H9 (cell line): ENCODE measurements at places on chromosomes 2 and 18. TPM values are rescaled to one million over a fixed set of nuclear protein-coding genes. Genes with fewer than 3 reads are reported as not detected.

GRCh38 chr2:60295636-60295962 is 257.9 kb downstream of the BCL11A start:
- peaks cover 4% of the 10 kb centered on the region; the same call in 1 of the 2 replicates for H3K4me1 ChIP-seq
- DNase-seq: peak; percentile 64
- peaks cover 4% of the 10 kb centered on the region; the same call in 1 of the 2 replicates for H3K36me3 ChIP-seq
- H3K4me3 ChIP-seq: no peak overlapping the region
- no peak overlapping the region for H3K27ac ChIP-seq

DNA sequence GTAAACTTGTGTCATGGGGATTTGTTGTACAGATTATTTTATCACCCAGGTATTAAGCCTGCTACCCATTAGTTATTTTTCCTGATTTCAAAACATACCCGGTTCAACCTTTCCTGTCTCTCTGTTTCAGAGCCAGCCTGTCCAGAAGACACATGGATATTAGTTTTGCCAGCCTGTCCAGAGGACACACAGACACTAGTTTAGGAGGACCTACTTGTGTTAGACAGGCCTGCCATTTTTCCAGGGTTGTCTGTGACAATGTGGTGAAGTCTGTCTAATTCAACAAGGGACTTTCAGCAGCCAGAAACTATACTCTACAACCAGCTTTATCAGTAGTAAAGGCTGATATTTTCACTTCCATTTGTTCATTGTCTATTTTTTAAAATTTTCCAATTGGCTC is 56.1 kb upstream of the DCC start:
- H3K36me3 ChIP-seq: peaks cover 2% of the 10 kb centered on the region; the same call in 1 of the 3 replicates
- no peak overlapping the region for H3K27ac ChIP-seq
- no peaks in the 10 kb centered on the region for H3K27me3 ChIP-seq
- peaks cover 4% of the 10 kb centered on the region; the same call in 1 of the 2 replicates for H3K4me1 ChIP-seq

- no peak overlapping the region for H3K4me3 ChIP-seq
- H3K36me3 ChIP-seq: no peaks in the 10 kb centered on the region
- no peaks in the 10 kb centered on the region for H3K27me3 ChIP-seq
- peaks cover 20% of the 10 kb centered on the region; the same call in 1 of the 2 replicates for H3K4me1 ChIP-seq
- no peak overlapping the region for H3K27ac ChIP-seq
Measured at GRCh38 chr2:120763508-120763907, 27.8 kb downstream of the GLI2 start.

INHA gene
- total RNA-seq: 0.24 and 0.31 TPM in 2 replicates

DNA sequence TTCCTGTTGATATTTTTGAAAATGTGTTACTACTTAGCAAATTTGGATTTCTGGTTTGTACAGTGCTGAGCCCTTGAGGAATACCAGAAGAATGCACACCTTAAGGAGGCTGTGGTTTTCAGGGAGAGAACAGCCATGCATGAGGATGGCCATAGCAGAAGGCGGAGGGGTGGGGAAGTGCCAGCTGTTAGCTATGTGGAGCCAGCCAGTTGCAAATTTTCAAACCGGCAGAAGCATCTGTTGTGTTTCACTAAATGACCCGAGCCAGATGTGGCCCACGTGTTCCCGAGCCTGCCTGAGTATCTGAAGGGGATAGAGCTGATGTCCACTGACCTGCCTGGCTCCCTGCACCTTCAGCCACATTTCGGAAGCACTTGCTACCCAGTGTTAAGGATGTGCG is 16.4 kb upstream of the RBM44 start:
- H3K4me3 ChIP-seq: no peak overlapping the region
- no peaks in the 10 kb centered on the region for H3K4me1 ChIP-seq
- H3K36me3 ChIP-seq: peaks cover 55% of the 10 kb centered on the region
- H3K27ac ChIP-seq: no peak overlapping the region

DNA sequence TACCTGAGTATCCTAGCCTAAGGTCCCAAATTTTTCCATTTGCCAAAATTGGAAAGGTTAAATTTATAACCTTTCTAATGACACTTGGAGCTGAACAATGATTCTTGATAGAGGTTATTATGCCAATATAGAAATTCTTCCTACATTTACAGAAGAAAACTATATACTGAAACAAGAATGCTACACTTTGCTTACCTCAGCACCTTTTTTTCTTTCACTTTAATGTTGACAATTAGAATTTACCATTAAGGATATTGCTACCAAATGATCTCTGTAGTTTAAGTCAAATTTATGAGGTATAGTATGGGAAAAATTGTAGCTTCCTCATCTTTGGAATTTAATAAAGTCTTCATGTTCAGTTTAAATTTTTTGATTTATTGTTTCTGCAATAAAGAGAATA is 577.0 kb downstream of the NR4A2 start:
- no peak overlapping the region for H3K27ac ChIP-seq
- no peak for DNase-seq
- H3K36me3 ChIP-seq: no peaks in the 10 kb centered on the region
- H3K4me3 ChIP-seq: no peak overlapping the region
- no peaks in the 10 kb centered on the region for H3K27me3 ChIP-seq

DNA sequence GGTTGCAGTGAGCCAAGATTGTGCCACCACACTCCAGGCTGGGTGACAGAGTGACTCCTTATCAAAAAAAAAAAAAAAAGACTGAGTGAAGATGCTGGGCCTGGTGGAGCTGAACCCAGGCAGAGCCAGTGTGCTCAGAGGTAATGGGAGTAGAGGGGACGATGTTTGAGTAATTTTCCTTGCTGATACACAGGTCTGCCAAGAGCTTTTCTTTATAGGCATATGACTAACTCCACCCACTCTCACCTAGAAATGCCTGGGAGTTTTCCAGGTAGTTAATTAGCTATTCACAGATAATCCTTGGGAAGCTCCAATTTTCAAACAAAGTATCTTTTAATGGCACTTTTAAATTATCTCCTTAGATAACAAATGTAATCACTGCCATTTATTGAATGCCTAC is 33.4 kb upstream of the ACSL3 start:
- no peak for DNase-seq
- H3K4me3 ChIP-seq: no peak overlapping the region
- no peak overlapping the region for H3K27ac ChIP-seq
- no peaks in the 10 kb centered on the region for H3K36me3 ChIP-seq
- H3K4me1 ChIP-seq: no peaks in the 10 kb centered on the region
- no peaks in the 10 kb centered on the region for H3K27me3 ChIP-seq

GRCh38 chr2:118309946-118310680 is 221.8 kb downstream of the INSIG2 start:
- H3K4me3 ChIP-seq: peak overlapping the region; percentile 73
- H3K27me3 ChIP-seq: no peaks in the 10 kb centered on the region
- peaks cover 8% of the 10 kb centered on the region for H3K4me1 ChIP-seq
- peaks cover 1% of the 10 kb centered on the region; the same call in 1 of the 3 replicates for H3K36me3 ChIP-seq
- peak; percentile 63 for DNase-seq
- H3K27ac ChIP-seq: peak overlapping the region; percentile 83

PLEKHH2 gene
- total RNA-seq: 2.5 and 3.1 TPM in 2 replicates
